ENCODE measurements at places on chromosomes 6 and 20. TPM values are rescaled to one million over a fixed set of nuclear protein-coding genes. Genes with fewer than 3 reads are reported as not detected.

- DNase-seq: peak; percentile 82
These were observed at the start of gene NDUFAF4 for GRCh38 chr6:96897396-96898240. Gene NDUFAF4 (minus strand): TSS chr6:96897891. CDS start chr6:96897801, 90 bp downstream.

The VSTM2L gene
- total RNA-seq: 0.20 TPM

DNA sequence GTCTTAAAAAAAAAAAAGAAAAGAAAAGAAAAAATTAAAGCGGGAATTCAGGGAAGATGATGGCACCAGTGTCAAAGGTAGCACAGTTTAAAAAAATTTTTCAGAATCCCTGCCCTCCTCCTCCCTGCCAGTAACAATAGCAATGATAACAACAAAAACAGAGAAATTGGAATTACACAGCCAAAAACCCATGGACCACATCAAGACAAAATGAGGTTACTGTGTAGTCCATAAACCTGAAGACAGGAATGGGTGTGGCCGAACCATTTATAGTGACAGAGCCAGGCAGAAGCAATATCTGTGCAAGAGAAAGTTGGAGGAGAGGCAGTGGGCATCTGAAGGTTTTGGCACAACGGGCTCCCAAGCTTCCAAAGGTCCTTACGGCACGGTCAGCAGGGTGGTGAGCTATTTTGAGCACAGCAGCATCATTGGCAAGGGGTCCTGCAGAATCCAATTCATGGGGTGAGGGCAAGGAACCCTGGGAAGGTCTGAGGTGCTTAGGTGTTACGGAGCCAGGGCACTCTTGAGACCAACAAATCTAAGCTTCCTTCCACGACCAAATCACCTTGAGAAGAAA, 202.3 kb downstream of the GMPR start:
- DNase-seq: no peak

- no peak for DNase-seq
These were observed 3.8 kb downstream of the TOMM34 start for GRCh38 chr20:44956410-44956809.

DNA sequence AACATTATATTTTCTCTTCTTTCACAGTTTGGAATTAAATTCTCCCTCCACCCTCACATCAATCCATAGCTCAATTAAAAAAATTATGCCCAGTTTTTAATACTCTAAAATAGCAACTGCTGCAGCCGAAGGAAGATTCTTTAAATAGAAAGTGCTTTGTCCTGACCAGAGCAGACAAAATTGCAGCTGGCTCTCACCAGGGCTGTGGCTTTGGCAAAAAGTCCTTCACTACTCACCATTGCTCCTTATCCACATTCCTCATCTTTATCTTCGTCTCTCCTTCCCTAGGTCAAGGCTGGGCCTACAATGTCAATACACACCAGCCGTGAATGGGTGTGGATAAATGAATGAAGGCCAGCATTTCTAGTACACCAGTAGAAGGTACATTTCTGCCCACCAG, 107.9 kb upstream of the VGLL2 start:
- no peak for DNase-seq
